ENCODE measurements at places on chromosomes 11 and 22.

DNA sequence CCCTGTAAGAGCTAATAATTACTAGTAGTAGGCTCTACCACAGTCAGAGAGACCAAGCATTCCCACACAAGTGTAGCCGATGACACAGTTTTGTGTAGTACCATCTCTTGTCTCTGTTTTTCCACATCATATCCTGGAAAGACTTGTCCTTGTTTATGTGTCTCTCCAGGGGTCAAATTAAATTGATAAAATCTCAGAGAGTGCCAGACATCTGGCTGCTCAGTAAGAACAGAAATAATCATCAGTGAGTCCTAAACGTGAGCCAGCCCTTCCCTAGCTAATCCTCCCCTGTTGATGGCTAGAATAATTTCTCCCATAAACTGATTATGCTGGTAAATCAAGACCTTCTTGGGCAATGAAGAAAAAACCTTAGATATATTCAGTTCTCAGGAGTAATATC, 111.4 kb upstream of the GRAMD1B start:
- no peak for ATAC-seq

- peak; percentile 38 for ATAC-seq
These were observed at the start of gene ANO3 for GRCh38 chr11:26331911-26332571. ANO3 (plus strand) TSS chr11:26332130; CDS start chr11:26332276, 146 bp downstream.

DNA sequence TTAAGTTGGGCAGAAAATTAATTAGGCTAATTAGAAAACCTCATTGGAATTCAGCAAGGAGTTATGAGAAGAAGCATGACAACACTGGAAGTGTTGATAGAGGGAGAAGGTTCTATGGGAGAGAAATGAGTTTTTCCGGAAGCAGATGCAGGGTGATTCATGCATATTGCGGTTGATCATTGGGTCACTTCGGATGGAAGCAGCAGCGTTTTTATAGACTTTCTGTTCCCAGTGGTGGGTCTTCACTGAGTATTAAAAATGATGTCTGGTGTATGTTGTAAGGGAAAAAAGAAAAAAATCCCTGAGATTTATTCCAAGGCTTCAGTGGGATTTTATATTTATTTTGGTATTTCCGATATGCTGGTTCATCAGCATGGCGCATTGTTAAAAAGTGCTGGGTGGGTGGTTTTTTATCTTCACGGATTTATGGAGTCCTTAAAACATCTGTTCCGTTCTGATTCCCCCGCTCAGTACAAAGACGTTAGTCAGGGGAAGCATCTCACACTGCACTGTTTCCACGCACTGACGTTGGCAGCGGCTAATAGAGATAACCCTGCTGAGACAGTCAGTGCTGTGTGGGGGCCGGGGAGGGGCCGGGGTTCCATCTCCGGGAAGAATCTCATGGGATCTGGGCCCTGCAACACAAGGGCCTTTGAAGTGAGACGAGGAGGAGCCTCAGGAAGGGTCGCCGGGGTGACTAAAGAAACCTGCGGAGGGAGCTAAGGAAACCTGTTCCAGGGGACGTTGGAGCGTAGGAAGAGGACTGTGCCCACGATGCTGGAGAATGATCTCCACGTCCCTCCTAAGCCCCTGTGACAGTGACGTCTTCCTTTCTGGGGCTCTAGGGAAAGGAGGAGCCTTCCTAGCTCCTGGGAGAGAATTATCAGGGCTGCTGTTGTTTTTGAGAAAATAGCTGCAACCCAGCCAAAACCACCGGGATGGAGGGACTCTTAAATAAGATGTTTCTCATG, 390.0 kb downstream of the NTM start:
- ATAC-seq = no peak

GRCh38 chr22:29773233-29773632, 6.1 kb downstream of the UQCR10 start:
- peak; percentile 93 for ATAC-seq

GRCh38 chr11:125724125-125724524, 22.0 kb upstream of the PATE1 start:
- ATAC-seq = no peak

GRCh38 chr22:28815111-28815510, 14.7 kb upstream of the XBP1 start:
- no peak for ATAC-seq

- no peak for ATAC-seq
These were observed 1.4 kb downstream of the HTR3B start for GRCh38 chr11:113906038-113906437.
